ENCODE measurements at places on chromosomes 4 and X.

DNA sequence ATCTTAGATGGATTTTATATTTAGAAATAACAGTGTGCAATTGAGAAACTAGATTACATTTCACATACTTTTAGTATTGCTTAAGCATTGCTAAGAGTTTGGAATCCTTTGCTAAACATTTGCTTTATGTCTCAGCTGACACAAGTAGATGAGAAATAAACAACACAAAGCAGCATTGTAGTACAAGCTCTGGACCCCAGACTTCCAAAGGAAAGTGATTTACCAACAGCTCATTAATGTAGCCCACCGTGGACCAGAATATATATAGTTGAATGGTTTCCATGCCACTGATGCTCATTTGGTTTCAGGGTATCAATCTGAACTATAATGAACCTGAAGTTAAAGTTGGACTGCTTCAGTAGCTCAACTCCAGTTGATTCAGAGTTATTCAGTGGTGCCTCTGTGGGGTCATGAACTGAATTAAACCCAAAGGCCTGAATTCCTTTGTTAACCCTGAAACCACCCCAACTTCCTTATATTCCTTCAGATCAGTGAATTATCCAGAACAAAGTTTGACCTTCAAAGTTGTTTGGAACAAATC, 132.1 kb upstream of the NEIL3 start:
- DNase-seq = no peak

DNA sequence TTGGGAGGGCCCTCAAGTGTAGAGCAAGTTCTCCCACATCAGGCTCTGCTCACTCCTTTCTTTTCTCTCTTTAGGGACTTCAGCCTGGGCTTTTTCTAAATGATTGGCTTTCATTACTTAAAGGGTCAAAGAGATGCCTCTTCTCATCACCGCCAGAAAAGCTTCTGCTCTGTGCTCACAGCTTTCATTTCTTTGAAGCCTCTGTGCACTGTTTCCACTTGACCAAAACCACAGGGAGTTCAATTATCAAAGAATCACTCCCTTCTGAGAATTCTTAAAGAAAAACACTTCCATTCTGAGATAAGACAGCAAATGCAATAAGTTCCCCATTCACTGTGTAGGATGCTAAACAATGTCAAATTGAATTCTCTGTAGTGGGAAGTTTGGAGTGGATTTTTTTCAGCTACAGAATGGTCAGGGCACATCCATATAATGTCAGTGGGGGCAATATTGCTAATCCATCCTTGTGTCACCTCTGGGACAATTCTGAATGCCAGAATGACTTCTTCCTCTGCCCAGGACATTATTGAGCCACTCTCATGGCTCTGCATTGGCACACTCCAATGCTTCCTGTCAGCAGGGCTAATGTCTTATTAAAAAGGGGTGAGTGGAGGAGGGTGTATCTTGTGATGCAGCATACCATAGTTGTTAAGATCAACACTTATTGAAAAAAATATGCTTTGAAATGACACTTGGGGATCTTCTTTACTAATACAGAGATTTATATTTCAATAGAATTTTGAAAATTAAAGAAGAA, 217.6 kb downstream of the SNCA start:
- DNase-seq = no peak

DNA sequence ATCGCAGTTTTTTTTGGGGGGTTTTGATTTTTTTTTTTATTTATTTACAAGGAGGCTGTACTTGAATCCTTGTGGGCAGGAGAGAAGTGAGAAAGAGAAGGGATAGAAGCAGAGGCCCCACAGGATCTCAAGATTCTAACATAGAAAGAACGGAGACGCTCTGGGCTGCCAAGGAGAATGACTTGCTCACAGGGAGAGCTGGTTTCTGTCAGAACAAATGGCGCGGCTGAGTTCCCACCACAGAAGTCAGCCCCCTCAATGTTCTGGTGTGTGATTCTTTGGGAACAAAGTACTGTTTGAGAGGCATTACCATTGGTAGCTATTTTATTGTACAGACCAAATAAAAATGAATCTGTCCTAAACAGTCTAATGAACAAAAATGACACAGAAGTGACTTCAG, 80.6 kb downstream of the ATXN3L start:
- no peak for DNase-seq

DNA sequence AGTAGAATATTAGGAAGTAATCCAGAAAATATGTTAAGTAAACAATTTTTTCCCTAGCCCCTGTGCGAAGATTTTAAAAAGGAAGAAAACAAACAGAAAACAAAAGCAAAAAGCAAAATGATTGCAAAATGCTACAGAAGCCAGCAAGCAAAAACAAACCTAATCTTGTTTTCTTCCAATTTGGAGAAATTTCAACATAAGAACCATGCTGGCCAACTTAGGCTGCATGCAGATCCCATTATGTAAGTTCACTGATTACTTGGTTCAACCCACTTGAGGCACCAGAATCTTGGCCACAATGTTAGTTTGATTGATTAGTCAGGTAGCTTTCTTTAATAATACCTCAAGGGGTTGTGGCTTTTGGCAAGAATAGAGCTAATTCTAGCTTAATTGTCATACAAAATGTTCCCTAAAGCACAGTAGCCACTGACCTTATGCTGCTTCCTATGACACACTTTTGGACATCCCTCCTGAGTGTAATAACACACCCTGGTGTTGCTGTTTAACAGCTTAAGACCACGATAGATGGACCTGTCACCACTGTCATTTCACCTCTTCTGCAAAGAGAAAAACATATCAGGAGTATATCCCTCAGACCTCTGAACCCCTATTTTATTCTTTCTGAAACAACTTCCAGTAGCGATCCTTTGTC, 2342.1 kb downstream of the PCDH7 start:
- no peak for DNase-seq

All from stimulated activated CD4-positive, alpha-beta T cell treated with anti-CD3 and anti-CD28 coated beads, Interleukin-12 subunit alpha, Interleukin-12 subunit beta, amount 100 ng/mL, for 4 hours (primary cell).